Naive thymus-derived CD4-positive, alpha-beta T cell (primary cell): ENCODE measurements at places on chromosomes 13 and 19. TPM values are rescaled to one million over a fixed set of nuclear protein-coding genes. Genes with fewer than 3 reads are reported as not detected.
A peak's percentile ranks its signal among the peaks of the same experiment; 100 is the strongest.

DNA sequence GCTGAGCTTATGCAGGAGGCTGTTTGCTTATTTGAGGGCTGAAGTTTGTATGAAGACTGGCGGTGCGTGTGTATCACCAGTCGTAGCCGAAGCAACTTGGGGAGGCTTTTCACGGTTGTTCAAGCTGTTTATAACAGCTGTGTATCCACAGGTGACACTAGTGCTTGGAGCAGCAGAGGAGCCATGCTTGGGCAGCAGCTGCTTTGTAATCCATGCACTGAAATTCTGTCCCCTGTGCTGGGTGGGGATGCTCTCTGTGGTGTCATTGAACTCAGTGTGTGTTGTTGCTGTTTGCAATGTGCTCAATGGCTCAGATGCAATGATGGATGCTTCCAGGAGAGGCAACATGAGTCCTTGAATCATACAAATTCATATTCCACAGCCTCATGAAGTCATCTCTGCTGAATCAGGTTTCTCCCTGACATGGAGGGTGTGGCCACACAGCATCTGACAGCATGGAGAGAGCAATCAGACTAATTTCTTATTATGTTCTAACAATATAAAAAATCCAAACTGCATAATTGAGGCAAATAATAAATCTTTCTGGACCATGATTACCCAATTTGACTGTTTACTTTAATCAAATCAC lies 18.8 kb upstream of the GTF3A start:
- no peak overlapping the region for H3K27ac ChIP-seq
- H3K4me3 ChIP-seq = no peak overlapping the region
- no peaks in the 10 kb centered on the region for H3K4me1 ChIP-seq
- H3K36me3 ChIP-seq = no peaks in the 10 kb centered on the region
- no peak for DNase-seq

DNA sequence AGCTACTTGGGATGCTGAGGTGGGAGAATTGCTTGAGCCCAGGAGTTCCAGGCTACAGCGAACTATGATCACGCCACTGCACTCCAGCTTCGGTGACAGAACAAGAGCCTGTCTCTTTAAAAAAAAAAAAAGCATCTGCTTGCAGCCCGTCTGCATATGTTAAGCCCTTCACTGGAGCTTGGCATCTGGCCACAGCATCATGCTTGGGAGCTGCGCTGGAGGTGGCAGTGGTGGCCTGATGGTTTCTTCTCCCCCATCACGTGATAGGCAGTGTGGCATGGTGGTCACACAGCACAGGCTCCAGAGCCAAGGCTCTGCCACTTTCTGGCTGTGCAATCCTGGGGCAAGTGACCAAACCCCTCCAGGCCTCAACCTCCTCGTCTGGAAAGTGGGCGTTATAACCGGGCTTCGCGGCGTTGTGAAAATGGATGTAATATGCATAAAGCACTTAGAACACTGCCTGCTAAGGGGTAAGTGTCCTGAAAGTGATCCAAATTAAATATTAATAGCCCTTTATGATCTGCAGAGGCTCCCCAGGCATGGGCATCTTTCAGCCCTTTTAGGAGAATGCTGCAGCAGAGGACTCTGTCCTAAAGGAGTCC lies 24.4 kb downstream of the MARK4 start:
- H3K27ac ChIP-seq = no peak overlapping the region
- no peak overlapping the region for H3K4me3 ChIP-seq
- no peaks in the 10 kb centered on the region for H3K27me3 ChIP-seq
- DNase-seq = no peak
- no peaks in the 10 kb centered on the region for H3K36me3 ChIP-seq

- H3K27ac ChIP-seq = no peak overlapping the region
- H3K36me3 ChIP-seq = no peaks in the 10 kb centered on the region
- peak; percentile 7 for DNase-seq
- H3K4me3 ChIP-seq = no peak overlapping the region
- peaks cover 37% of the 10 kb centered on the region for H3K4me1 ChIP-seq
These were observed 6.1 kb downstream of the LGALS14 start for GRCh38 chr19:39710333-39710890.

- no peak for DNase-seq
- H3K27me3 ChIP-seq = no peaks in the 10 kb centered on the region
- no peaks in the 10 kb centered on the region for H3K4me1 ChIP-seq
- H3K4me3 ChIP-seq = no peak overlapping the region
These were observed 622.4 kb downstream of the DCT start for GRCh38 chr13:93857126-93857525.

Gene CEACAM3
- 0.42 TPM for total RNA-seq

Gene TTC9B
- not detected for total RNA-seq

Gene LYPD4
- not detected for total RNA-seq

DNA sequence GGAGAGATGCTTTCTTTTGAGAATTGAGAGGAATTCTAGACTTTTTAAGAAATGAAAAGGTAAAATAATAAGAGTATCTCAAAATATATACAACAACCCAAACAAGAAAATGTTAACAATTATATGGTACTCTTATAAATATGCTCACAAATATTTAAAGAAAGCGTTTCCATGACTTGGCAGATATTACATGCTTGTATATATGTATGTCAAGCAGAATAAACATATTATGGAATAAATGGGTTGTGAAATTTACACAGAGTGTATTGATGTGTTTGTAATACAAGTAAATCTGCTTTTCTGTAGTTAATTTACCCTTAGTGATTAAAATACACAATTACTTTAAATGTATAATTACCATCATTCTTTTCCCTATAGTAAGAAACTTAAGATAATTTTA lies 65.8 kb downstream of the GPC6 start:
- H3K27ac ChIP-seq = no peak overlapping the region
- no peaks in the 10 kb centered on the region for H3K4me1 ChIP-seq
- no peak overlapping the region for H3K4me3 ChIP-seq
- no peak for DNase-seq

GRCh38 chr13:51420681-51421490 lies 31.9 kb downstream of the INTS6 start:
- peak overlapping the region; percentile 29 for H3K4me3 ChIP-seq
- H3K36me3 ChIP-seq = no peaks in the 10 kb centered on the region
- H3K27me3 ChIP-seq = no peaks in the 10 kb centered on the region
- peak overlapping the region; percentile 54 for H3K27ac ChIP-seq
- H3K4me1 ChIP-seq = peaks cover 22% of the 10 kb centered on the region
- DNase-seq = peak; percentile 13

Gene ERVK3-1
- total RNA-seq = 106 TPM

- H3K27me3 ChIP-seq = no peaks in the 10 kb centered on the region
- peak overlapping the region; percentile 77 for H3K27ac ChIP-seq
- no peaks in the 10 kb centered on the region for H3K36me3 ChIP-seq
- peaks cover 48% of the 10 kb centered on the region for H3K4me1 ChIP-seq
- DNase-seq = no peak
- peak overlapping the region; percentile 21 for H3K4me3 ChIP-seq
These were observed 106.9 kb downstream of the KLF12 start for GRCh38 chr13:74027161-74027779.

Gene CBARP
- 0.15 TPM in 1 of 2 replicates, not detected in the other for total RNA-seq

- no peaks in the 10 kb centered on the region for H3K36me3 ChIP-seq
- no peak for DNase-seq
- no peaks in the 10 kb centered on the region for H3K27me3 ChIP-seq
- no peak overlapping the region for H3K4me3 ChIP-seq
These were observed 137.7 kb downstream of the COL4A1 start for GRCh38 chr13:110168999-110169933.

- H3K4me3 ChIP-seq = no peak overlapping the region
- no peak for DNase-seq
- H3K27me3 ChIP-seq = no peaks in the 10 kb centered on the region
- H3K36me3 ChIP-seq = no peaks in the 10 kb centered on the region
- no peak overlapping the region for H3K27ac ChIP-seq
These were observed 1488.1 kb upstream of the PRR20A start for GRCh38 chr13:55652657-55653056.

DNA sequence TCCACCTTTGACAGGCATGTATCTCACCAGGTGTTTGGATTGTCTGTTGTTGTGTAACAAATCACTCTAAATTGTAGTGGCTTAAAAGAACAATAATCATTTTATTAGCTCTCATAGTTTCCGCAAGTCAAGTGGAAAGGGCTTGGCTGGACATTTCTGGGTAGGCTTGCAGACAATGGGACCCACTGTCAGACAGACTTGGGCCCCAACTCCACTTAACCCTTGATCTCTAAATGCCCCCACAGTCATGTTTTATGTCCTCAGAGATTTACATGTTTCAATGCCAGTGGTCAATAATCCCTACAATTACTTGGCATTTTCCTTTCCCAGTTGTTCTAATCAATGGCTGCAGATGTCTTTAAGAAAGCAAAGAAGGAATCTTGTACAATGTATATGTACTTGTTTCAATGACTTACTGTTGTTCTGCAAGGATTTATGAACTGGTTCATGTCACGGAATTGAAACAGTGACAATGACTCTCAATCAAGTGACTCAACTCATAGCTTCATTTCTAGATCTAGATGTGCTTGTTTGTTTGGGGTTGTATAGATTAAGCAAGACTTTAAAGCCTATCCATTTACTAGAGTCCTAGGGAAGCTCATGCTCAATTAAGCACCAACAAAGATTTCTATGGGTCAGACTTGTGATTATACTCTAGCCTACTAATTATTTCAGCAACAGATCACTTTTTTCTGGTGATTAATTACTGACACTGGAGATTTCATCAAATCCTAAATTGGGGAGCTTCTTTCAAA lies 510.1 kb upstream of the NBEA start:
- H3K27ac ChIP-seq = no peak overlapping the region
- DNase-seq = no peak
- no peaks in the 10 kb centered on the region for H3K27me3 ChIP-seq
- H3K4me3 ChIP-seq = no peak overlapping the region
- H3K36me3 ChIP-seq = no peaks in the 10 kb centered on the region

Gene KIR3DL2
- 1.3 TPM for total RNA-seq

Gene ATXN8OS
- total RNA-seq = not detected

- H3K4me3 ChIP-seq = no peak overlapping the region
- H3K36me3 ChIP-seq = peaks cover 9% of the 10 kb centered on the region
- DNase-seq = no peak
- peaks cover 19% of the 10 kb centered on the region for H3K4me1 ChIP-seq
These were observed 2.8 kb upstream of the S1PR2 start for GRCh38 chr19:10233946-10234345.

DNA sequence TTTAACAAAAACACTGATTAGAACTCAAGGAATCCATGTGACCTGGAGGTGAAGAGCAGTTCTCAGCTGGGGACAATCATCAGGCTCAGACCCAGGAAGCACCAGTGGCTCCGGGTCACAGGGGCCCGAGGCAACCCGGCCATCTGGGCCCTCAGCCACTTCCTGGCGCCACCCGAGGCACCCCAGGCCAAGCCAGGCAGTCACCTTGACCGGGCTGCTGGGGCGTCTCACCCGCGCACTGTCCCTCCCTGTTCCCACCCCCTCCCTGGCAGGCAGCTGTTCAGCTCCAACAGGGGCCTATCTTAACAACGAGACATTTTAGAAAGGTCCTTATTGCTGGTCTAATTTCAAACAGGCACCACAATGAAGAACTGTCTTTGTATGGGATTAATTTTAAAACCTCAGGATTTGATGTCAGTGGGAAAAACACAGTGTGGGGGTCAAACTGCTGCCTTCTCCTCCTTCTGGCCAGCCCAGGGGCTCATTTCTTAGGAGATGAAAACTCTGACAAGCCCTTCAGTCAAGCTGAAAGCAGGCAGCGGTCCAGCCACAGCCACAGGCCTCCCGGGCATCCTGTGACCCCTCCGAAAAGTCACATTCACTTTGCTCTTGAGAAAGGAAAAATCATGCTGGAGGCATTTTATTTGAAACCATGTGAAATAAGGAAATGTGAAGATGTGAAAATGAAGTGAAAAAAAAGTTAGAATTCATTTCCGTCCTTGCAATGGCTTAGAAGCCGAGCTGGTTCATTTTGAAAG lies 83.3 kb downstream of the KCTD15 start:
- H3K36me3 ChIP-seq = no peaks in the 10 kb centered on the region
- no peak overlapping the region for H3K27ac ChIP-seq
- H3K4me3 ChIP-seq = no peak overlapping the region
- no peaks in the 10 kb centered on the region for H3K27me3 ChIP-seq
- no peak for DNase-seq

GRCh38 chr19:27833031-27833430 lies 1379.9 kb downstream of the UQCRFS1 start:
- H3K27ac ChIP-seq = no peak overlapping the region
- no peaks in the 10 kb centered on the region for H3K4me1 ChIP-seq
- no peak overlapping the region for H3K4me3 ChIP-seq
- DNase-seq = no peak

Gene C5AR1
- 205 TPM for total RNA-seq

DNA sequence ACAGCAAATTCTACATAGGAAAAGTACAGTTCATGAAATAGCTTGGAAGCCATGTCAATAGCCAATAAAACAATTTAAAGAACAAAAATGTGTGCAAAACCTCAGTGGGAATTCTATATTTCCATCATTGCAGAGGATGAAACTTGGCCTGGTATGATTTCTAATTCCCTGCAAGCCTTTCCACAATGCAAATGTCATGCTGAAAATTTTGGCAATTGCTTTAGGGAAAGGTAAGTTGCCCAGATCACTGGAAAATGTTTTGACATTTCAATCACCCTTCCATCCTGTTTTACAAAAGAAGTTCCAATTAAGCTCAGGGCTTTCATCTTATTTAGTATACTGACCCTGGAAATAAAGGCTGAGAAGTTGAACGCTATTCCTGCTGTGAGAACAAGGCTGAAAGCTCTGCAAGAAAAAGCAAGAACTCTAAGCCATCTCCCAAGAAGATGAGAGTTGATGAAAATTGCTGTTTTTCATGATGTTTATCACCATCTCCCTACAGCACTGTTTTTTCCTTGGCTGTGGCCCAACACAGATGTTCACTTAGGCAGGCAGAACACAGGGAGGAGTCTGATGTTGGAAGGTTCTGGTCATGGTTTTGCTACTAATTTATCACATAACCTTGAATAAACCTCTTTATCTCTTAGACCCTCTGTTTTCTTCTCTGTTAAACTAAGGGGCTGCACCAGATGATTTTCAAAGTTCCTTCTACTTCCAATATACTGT lies 263.7 kb downstream of the KCTD12 start:
- no peaks in the 10 kb centered on the region for H3K36me3 ChIP-seq
- no peak for DNase-seq
- no peaks in the 10 kb centered on the region for H3K27me3 ChIP-seq
- no peak overlapping the region for H3K4me3 ChIP-seq
- no peak overlapping the region for H3K27ac ChIP-seq

- no peak overlapping the region for H3K27ac ChIP-seq
- H3K27me3 ChIP-seq = no peaks in the 10 kb centered on the region
- no peaks in the 10 kb centered on the region for H3K36me3 ChIP-seq
These were observed 848.1 kb upstream of the SLITRK1 start for GRCh38 chr13:84730376-84730775.

Gene PCDH17
- total RNA-seq = not detected

- peaks cover 9% of the 10 kb centered on the region for H3K4me1 ChIP-seq
- no peaks in the 10 kb centered on the region for H3K36me3 ChIP-seq
- no peak for DNase-seq
- peaks cover 3% of the 10 kb centered on the region for H3K27me3 ChIP-seq
- no peak overlapping the region for H3K4me3 ChIP-seq
These were observed 51.0 kb downstream of the LYL1 start for GRCh38 chr19:13051557-13052165.

GRCh38 chr13:78478183-78478582 lies 125.2 kb downstream of the POU4F1 start:
- no peaks in the 10 kb centered on the region for H3K4me1 ChIP-seq
- no peak overlapping the region for H3K4me3 ChIP-seq
- H3K27me3 ChIP-seq = no peaks in the 10 kb centered on the region
- no peak overlapping the region for H3K27ac ChIP-seq
